ENCODE measurements at places on chromosomes 11 and 22.
A peak's percentile ranks its signal among the peaks of the same experiment; 100 is the strongest.

DNA sequence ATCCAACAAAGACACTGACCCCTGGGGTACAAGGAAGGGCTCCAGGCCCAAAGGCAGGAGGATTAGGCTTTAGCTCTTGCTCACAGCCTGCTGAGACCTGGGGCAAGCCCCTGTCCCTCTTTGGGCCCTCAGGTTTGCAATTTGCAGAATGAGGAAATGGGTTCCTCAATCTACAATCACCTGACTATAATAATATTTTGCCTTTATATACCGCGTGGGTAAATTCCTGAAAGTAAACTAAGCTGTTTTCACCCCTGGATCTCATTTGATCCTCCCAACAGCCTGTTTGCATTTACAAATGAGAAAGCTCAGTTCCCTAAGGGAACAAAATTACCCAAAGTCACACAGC lies 797 bp downstream of the STARD10 start:
- no peak for DNase-seq

GRCh38 chr11:59542142-59542810 lies 30.9 kb downstream of the OR4D9 start:
- no peak for DNase-seq

DNA sequence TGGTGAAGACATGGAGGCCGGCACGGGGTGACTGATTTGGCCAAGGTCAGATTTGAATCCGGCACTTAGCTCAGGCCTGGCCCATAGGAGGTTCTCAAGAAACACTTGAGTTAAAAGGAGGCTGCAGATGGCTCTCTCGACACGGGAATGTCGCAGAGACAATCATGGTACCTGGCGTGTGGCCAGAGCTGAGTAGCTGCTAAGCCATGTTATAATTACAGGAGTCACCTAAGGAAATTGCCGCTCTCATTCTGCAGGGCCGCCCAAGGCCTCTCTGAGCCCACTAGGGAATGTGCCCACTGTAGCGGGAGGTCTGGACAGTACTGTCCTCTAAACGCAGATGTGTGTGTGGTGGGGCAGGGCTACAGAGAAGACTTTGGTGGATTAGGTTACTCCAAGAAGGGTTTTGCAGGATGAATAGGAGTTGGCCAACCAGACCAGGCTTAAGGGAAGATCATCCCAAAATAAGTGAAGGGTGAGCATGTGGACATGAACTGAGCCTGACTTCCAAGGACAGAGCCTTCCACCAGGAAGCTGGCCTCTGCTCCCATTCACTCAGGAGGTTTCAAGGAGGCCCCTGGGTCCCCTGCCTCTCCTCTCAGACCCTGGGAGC lies 19.3 kb upstream of the PRR5 start:
- no peak for DNase-seq

GRCh38 chr11:26755762-26756161 lies 33.9 kb upstream of the SLC5A12 start:
- DNase-seq: no peak

DNA sequence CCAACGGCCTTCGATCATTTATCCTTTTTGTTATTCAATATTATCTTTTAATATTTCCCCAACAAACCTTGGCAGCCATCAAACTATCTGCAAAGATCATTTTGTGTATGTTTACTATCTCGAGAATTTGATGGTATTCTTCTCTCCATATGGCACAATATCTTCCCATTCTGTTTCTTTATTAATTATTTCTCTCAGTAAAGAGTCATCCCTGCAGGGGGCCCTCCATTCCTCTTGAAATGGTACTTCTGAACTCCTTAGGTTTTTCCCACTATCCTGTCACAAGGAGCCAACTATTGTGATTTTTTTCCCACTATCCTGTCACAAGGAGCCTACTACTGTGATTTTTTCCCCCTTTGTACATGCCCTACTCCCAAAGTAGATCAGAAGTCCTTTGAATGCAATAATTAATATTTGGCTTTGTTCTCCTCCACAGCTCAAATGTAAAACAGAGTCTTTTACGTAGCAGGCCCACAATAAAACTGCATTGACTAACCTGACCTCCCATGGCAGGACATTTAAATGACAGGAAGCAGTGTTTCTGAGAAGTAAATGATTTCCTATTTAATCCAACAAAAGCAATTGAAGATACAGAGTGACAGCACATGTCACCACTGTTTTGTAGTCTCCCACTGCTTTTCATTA lies 43.3 kb downstream of the PDGFD start:
- no peak for DNase-seq

- no peak for DNase-seq
Observed at GRCh38 chr11:111733016-111733415, 33.2 kb downstream of the PPP2R1B start.

- no peak for DNase-seq
Observed at GRCh38 chr11:119380160-119380826, 1.2 kb downstream of the USP2 start.

DNA sequence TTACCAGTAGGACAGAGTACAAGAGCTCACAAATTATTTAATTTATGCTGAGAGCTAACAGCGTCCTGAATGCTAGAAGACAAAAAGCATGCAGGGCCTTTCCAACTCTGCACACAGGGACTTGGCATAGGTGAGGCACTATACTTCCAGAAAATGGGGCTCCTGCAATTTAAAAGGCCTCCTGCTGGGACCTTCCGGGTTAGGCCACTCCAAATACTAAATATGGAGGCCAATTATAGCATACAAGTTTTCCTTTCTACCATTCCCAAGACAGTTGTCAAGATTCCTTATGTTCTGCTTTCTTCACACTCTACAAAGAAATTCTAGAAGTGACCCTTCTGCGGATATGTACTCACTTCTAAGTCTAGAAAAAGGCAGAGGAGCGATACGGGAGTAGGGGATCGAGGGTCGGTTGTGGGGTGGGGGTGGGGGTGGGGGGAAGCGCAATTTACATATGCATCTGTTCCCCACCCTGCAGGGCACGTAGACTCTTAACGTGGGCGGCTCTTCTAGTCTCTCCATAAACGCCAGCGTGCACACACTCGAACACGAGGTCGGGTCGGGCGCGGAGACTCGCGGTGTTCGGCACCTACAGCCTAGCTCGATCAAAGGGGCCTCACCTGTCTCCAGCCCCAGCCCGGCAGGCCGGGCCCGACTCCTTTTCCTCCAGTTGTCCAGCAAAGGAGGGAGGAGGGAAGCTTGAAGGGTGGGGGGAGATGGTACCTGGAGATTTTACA lies 728 bp downstream of the DCUN1D5 start:
- peak; percentile 34 for DNase-seq

- no peak for DNase-seq
Observed at GRCh38 chr11:79570104-79570503, 129.3 kb upstream of the TENM4 start.

DNA sequence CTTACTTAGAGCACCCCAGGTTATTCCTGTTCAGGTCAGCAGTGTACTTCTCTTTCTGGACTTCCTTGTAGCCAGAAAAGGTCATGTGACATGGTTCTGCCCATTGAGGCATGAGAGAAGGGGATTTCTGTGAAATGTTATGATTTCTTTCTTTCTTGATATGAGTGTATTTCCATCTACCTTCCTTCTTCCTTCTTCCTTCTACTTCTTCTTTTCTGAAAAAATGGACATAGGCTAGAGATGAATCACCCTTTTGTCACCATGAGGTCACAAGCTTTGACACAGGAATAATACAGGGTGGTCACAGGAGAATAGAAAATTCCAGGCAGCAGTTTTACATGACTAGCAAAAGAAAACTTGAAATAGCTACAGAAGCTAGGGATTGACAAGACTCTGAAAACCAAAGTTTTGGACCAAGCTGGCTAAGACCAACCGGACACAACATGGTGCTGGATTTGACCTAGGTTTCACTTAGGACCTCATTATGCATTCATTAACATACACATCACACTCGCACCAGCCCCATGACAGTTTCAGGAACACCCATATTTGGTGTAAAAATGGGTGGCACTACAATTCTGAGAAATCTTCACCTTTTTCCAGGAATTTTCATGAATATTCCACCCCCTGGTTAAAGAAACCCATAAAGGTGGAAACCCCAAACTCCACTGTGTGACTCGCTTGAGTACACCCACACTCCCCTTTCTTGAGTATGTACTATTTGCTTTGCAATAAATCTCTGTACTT lies 21.2 kb upstream of the MAP6 start:
- DNase-seq: no peak

DNA sequence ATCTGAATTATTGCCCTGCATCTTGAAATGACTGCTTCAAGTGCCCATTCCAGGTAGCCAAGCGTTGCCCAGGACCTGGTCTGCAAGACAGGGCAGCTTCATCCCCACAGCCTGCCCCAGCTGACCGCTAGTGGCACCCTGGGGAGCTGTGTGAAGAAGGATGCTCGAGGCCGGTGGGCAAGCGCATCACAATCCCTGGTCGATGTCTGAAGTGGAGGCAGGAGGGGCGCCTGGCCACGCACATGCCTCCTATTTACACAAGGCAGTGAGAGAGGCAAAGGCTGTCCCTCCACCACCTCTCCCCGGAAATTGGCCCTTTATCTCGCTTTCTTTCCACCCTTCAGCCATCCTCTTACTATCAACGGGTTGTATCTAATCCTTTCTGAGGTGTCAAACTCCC lies 28.1 kb upstream of the PHF21A start:
- DNase-seq: no peak

GRCh38 chr22:19981961-19982920 lies 34.4 kb downstream of the ARVCF start:
- DNase-seq: no peak

GRCh38 chr11:77140231-77140851 lies 12.3 kb downstream of the MYO7A start:
- no peak for DNase-seq

- no peak for DNase-seq
Observed at GRCh38 chr22:35971456-35972119, 57.0 kb downstream of the RBFOX2 start.

DNA sequence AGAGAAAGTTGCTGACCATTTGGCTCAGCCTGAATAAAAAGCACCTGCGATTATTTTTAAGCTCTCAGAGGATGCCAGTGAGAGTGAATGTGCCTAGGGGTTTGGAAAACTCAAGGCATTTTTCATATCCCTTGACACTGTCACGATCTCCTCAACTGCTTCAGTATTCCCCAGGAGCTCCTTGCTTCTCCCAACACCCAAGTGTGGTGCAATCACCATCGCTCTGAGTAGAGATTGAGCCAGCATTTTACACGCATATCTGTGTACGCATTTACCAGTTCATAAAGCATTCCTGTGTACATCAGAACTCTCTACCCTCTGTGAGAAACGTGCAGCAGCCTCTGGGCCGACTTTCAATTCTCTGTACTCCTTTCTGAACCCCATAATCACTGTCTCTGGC lies 1.3 kb downstream of the SRRD start:
- DNase-seq: no peak

GRCh38 chr11:107646783-107647182 lies 55.8 kb downstream of the ELMOD1 start:
- no peak for DNase-seq

DNA sequence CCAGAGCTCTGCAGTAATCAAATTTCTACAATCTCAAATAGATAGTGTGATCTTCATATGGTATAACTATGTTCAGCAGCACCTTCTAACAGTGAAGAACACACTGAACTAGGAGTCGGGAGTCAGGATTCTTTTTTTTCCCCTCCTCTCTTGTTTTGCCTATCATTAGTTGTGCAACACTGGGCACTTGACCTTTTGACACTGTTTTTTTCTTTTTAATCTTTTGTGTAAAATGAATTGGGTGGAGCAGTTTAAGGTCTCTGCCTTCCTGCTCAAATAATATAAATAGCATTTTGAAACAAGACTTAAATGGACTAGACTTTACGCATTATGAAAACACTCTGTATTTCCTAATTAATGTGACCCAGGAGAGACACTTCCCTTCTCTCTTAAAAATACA lies 39.7 kb downstream of the CTSC start:
- no peak for DNase-seq

GRCh38 chr22:28480000-28480715 lies 199.5 kb downstream of the TTC28 start:
- no peak for DNase-seq

GRCh38 chr11:69636512-69637197 lies 4.3 kb upstream of the CCND1 start:
- no peak for DNase-seq

DNA sequence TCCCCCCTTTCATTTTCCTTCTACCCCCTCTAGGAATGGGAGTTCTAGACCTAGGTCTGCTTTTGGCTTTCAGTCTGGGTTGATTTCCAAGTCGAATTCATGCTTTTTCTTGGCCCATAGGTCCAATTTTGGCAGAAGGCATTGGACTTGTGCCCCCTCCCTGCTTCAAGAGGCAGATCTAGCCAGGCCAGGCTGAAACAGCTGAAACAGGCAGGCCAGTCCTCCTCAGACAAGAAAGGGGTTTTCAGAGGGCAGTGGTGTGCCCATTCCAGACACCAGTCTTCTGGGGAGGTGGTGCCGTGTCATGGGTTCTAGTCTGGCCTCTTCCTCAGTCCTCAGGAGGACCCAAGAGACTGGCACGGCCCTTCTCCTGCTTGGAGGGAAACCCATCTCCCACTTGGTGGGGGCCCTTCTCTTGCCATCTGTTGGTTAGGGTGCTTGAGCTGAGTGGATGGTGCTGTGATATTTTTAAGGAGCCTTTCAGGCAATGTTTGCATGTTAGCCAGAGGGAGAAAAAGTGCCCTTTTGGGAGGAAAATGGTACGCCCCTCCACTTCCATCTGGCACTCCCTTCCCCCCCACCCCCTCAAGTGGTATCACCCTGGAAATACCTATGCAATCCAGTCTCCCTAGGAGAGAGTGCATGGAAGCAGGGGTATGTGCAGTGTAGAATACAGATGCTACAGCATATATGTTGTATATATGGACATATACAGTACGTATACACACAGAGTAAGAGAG lies 53.6 kb downstream of the SYT13 start:
- DNase-seq: no peak

GRCh38 chr11:62532096-62532495 lies 14.5 kb downstream of the AHNAK start:
- DNase-seq: no peak

DNA sequence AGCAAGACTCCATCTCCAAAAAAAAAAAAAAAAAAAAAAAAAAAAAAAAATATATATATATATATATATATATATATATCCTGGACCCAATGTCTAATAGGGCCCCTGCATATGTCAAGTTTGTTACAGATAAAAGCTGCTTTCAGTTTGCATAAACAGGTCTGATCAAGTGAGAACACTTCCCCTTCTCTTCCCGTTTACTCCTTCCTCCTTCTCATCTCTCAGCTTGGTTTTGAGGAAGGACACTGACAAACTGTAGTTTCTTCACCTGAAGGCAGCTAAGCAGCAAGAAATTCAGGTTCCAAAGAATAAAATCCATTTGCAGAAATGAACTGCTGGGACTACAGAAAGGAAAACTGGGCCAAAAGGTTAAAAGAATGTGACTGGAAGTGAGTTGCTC lies 11.7 kb downstream of the THOC5 start:
- no peak for DNase-seq

DNA sequence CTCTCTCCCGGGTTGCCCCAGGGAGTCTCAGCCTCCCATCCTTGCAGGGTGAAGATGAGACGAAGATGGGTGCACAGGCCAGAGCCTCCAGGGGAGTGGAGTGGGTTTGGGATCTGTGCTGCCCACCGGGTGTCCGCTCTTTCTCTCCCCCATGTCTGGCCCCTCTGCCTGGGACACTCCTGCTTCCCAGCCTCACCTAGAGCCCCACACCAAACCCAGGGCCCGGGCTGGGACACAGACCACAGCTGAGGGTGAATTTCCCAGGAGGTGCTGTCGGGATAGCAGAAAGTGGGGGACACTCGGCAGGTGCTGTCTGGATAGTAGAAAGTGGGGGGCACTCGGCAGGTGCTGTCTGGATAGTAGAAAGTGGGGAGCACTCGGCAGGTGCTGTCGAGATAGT lies 25.0 kb upstream of the KRTAP5-7 start:
- no peak for DNase-seq

Measured in T-helper 2 cell treated with Interferon-gamma antibody and Interleukin-4, amounts not matched to agents 5 μg/mL and 100 μg/mL, for 36 hours (primary cell).